Coronary artery (tissue), 2 donors: ENCODE measurements at places on chromosomes 11 and 22.

- no peak for DNase-seq
Observed at GRCh38 chr11:100925935-100926334, 203.7 kb downstream of the PGR start.

DNA sequence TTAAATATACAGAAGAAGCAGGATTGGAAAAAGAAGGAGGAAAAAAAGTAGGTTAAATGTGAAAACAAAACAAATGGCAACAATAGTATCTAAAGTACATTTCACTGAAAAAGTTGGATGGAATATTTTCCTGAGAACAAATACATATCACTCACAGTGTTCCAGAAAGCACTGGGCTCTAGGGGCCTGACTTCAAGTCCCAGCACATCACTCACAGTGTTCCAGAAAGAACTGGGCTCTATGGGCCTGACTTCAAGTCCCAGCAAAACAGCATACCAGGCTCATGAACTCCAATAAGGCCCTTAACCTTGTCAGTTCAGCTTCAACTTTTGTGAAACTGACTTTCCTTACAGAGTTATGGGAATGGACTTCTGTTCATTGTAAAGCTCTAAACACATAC lies 46.0 kb upstream of the CCDC34 start:
- no peak for DNase-seq

DNA sequence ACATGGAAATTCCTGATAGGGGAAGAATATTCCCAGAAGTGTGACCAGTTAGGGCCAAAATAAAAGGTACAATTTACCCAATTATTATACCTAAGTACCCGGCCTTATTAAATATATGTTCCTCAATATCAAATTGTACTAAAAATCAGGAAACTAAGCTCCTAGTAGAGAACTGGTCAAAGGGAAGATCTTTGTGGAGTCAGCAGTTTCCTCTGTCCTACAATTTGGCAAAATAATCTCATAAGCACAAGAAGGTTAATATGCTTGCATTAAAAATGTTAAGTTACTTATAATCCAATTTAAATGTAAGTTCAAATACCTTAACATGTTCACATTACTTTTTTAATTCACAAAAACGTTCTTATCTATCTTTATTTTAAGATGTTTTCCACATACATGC lies 10.3 kb downstream of the TTC28 start:
- DNase-seq: no peak

- no peak for DNase-seq
Observed at GRCh38 chr22:26238596-26238995, 69.3 kb downstream of the SEZ6L start.

- no peak for DNase-seq
Observed at GRCh38 chr11:37907436-37908218, 1309.6 kb upstream of the RAG2 start.

- DNase-seq: no peak
Observed at GRCh38 chr11:42003801-42004200, 544.3 kb upstream of the LRRC4C start.

DNA sequence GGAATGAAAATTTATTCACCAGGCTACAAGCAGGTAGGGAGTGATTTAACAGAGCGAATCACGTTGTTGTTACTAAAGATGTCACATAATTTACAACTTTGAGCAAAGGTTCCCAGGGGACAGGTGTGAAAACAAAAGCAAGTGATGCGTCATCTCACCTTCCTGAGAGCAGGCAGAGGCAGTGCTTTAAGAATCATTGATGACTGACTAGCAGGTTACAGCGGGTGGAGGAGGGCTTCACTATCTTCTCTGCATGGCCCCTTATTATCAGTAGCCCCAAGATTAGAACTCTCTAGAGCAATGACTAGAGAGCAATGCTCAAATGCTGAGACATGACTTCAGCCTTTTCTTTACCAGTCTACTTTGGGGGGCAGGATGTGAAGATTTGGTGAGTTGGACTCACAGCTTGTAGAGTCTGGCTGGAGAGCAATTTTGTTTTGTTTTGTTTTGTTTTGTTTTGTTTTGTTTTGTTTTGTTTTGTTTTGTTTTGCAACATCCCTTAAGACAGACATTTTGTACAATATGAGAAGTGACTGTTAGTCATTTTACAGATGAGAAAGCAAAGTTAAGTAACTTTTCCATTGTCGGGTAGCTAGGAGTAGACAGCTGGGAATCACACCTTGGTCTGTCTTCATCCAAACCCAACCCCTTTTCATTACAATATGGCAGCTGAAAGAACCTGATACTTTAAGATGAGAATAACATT lies 84.8 kb downstream of the SLC1A2 start:
- no peak for DNase-seq

DNA sequence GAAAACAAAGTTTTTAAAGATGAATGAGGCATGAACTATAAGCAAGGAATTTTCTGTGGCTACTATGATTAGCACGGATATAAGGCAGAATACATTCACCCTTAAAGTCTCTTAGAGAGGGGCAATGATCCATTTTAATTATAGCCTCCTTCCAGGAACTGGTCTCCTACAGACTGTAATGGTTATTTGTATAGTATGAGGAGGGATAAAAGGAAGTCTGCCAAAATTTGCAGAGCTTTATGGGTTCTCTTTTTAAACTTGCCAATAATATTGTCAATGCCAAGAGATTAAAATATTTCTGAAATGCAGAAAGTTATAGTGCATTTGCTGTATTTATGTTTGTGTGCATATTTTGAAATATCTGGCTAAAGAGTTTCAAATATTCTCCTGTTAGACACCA lies 271.4 kb upstream of the LUZP2 start:
- no peak for DNase-seq

DNA sequence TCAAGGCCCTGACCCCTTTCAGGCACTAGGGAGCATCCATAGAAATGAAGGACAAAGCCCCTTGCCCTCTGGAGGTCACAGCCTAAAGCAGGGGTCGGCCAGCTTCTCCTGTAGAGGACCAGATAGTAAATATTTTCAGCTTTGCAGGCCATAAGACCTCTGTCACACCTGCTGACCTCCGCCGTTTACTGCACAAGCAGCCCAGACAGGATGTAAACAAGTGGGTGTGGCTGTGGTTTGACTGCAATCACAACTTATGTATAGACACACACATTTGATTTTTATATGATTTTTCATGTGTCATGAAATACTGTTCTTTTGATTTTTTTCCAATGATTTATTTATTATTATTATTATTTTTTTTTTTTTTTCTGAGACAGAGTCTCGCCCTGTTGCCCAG lies 34.3 kb downstream of the KIAA1671 start:
- no peak for DNase-seq

GRCh38 chr11:29452146-29452545 lies 564.7 kb downstream of the KCNA4 start:
- DNase-seq: no peak

- no peak for DNase-seq
Observed at GRCh38 chr22:41770715-41771468, 29.6 kb upstream of the CCDC134 start.

DNA sequence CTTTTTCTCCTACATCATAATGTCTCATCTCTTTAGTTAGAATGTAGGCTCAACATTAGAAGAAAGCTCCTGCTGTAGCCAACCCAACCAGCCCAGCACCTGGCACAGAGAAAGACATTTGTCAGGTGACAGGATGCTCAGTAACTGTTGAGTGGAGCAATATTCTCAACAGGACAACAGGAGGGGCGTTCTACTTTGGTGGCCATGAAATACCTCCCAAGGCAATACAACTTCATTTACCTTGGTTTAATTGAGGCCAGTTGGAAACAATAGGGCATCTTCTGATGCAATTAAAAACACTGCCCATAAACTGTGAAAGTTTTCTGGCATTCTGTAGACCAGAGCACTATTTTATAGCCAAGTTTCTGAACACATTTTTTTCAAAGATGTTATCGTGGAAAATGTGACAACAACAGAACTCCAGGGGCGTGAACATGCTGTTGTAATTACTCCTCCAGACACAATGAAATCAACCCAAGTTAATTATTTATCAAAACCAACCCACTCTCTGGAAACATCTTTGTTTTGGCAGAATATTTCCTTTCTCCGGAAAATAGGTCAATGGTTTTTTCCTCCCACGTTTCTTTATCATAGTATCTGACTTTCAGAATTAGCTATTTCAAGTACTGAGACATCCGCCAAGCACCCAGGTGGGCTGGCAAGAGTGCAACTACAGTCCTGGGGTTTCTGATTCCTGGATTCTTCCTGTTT lies 538.1 kb downstream of the SOX6 start:
- no peak for DNase-seq
